IMR-90 (cell line): ENCODE measurements at places on chromosomes 7 and 10. TPM values are rescaled to one million over a fixed set of nuclear protein-coding genes. Genes with fewer than 3 reads are reported as not detected.

Gene SYCE1
- total RNA-seq = not detected in 2 replicates

Gene WEE2
- total RNA-seq = not detected in 2 replicates

Gene HSPA14
- total RNA-seq = 11.8 and 15.6 TPM in 2 replicates

Gene CLDN4
- total RNA-seq = 2.9 and 3.9 TPM in 2 replicates

Gene CPA2
- not detected in 2 replicates for total RNA-seq

Gene UTF1
- total RNA-seq = not detected in 2 replicates

Gene ELFN1
- 1.6 and 2.2 TPM in 2 replicates for total RNA-seq

Gene SPDYE3
- total RNA-seq = not detected in 2 replicates

Gene MRPS33
- total RNA-seq = 14.5 and 24.4 TPM in 2 replicates

Gene TMEM130
- 1.1 and 1.4 TPM in 2 replicates for total RNA-seq

Gene DEPP1
- 11.7 and 13.6 TPM in 2 replicates for total RNA-seq

Gene CCL26
- total RNA-seq = not detected in 2 replicates
